Foreskin fibroblast (primary cell): ENCODE measurements at places on chromosomes 7 and 10.

DNA sequence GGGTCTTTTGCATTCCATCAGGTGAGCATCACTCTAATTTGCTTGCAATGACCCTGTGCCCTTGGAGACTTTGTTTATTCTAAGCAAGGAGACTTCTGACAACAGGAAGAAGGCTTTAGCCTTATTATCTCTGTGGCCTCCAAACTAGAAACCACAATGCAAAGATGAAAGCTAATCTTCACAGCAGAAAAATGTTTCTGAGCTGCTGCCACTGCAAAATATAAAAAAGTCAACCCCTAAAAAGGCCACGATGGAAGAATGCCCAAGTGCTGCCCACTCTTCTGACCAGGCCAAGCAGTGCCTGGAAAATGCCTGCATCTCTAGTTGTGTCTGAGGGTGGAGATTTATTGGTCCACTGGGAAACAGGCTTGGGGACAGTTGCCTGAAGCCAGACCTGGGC lies 299.9 kb downstream of the C7orf25 start:
- DNase-seq, result no peak

DNA sequence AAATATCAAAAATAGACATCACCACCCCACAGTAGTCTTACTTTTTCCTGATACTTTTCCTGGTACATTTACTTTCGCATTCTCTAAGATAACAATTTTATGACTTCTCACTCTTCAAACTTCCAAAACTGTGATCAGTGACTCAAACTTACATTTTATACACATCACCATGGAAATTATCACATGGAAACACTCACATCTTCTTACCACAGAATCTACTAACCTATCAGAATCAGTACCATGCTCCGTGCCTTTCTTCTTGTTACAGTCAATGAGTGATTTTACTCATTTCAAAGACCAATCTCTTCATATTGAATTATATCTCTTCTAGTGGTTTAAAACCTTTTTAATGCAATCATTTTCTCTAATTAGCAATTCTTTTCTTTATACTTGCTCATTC lies 120.3 kb downstream of the PTEN start:
- DNase-seq, result no peak

GRCh38 chr7:108449521-108449920 lies 6.7 kb downstream of the NRCAM start:
- no peak for DNase-seq

DNA sequence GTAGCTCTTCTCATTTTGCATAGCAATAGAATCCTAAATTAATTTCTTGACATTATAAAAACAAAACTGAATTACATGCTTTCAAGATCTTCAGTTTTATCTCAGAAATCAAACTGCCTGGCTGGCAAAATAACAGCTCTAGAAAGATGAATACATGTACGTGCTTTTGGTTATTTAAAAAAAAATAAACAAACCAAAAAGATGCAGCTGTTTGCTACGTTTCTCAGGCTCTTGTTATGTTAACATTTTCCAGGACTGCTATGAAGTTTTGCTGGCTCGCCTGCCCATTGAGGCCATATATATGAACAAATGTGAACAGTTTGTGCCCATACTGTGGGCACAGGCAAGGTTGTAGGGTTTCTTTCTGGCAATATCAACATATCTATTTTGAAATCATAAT lies 86.6 kb downstream of the ODAD2 start:
- DNase-seq, result no peak

DNA sequence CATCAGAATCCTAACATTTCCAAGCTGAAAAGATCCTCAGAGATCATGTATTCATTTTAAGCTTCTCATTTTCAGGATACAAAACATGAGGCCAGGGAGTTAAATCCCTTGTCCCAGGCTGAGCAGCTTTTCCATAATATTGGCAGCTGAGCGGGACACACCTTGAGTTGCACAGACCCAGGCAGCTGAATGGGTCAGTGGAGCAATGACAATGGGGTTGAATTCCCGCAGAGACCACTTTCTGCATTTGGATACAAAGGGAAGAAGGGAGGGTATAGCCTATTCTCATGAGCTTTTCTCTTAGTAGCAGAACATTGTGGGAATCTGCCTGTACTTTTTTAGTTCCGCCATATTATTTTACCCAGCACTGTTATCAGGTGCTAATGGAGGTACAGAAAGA lies 49.5 kb downstream of the PRR15 start:
- no peak for DNase-seq

DNA sequence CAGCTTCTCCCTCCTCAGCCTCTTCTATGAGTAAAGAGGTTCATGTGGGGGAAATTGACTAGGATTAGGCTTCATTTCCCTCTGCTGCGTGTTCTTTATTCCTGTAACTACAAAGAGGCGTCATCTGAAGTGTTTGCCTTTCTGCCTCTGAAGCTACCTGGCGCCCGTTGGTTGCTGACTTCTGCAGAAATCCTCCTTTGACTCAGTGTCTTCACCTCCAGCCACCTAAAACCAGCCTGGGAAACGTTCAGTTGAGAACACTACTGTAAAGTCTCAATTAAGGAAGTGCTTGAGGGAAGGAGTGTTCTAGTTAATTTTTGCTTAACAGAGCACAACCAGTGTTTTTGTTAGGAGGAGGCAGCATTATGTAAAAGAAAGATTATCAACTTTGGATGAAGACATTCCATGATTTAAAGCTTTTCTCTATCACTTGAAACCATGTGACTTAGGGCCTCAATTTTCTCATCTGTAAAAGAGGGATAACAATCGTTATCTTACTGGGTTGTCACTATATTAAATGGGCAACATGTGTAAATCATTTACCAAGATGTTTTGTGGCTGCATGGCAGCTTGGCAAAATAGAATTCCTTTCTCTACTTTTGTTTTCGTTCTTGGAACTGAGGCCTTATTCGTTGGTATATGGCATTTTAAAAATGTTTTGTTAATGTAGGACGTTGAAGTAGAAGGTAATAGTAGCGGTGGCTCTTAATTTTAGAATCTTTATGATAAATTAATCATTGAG lies 642.9 kb downstream of the SDK1 start:
- no peak for DNase-seq

DNA sequence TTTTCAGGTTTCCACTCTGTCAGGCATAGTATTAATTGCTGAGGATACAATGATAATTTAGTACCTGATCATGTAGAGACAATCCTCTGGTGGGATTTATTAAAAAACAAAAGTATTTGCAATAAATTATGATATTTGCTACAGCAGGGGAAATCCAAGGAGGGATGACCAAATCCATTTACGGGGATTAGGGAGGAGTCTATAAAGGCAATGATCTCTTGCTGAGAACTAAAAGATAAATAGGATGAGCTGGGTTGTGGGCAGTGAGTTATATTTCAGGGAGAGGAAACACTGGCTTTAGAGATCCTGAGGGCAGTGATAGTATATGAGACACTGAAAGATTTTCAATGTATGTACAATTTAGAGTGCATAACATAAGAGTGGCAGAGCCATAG lies 305.5 kb downstream of the GPR37 start:
- no peak for DNase-seq

GRCh38 chr10:79392020-79392398 lies 44.7 kb downstream of the PPIF start:
- no peak for DNase-seq
